NCI-H460 (cell line): ENCODE measurements at places on chromosomes 16 and 17. TPM values are rescaled to one million over a fixed set of nuclear protein-coding genes. Genes with fewer than 3 reads are reported as not detected.

DNA sequence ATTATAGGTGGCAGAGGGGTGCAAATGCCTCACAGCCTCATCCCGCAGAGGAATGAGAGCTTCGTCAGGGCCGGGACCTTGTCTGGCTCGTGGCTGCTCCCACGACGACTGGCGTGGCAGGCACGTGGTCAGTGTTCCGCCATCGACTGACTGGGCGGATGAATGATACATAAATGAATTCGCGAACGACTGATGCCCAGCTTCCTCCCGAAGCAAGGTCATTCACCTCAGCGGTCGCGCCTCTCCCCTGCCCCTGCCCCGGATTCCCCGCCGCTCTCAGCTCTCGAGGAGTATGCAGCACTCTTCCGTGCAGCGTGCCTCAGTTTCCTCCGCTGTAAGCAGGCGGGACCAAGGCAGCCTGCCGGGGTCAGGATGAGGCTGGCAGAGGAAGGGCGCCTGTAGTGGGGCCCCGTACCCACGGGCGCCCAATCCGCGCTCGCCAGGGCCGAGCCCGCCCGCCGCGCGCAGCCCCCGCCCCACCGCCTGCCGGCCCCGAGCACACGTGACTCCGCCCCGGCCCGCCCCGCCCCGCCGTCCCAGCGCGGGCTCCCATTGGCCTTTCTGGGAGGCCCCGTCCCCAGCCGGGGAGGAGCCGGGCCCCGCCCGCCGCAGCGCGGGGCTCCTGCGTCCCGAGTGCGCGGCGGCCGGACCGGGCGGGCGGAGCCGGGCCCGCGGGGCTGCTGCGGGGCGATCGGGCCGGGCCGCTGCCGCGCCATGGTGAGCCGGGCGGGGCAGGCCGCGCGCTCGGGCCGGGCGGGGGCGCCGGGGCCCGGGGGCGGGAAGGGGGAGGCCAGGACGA lies at the start of gene SNN:
Gene SNN, plus strand, starts transcription at position 632 of the 799 bp plus-strand sequence. CDS start 7,605 bp downstream, outside the sequence.
- DNase-seq: peak; percentile 83

DNA sequence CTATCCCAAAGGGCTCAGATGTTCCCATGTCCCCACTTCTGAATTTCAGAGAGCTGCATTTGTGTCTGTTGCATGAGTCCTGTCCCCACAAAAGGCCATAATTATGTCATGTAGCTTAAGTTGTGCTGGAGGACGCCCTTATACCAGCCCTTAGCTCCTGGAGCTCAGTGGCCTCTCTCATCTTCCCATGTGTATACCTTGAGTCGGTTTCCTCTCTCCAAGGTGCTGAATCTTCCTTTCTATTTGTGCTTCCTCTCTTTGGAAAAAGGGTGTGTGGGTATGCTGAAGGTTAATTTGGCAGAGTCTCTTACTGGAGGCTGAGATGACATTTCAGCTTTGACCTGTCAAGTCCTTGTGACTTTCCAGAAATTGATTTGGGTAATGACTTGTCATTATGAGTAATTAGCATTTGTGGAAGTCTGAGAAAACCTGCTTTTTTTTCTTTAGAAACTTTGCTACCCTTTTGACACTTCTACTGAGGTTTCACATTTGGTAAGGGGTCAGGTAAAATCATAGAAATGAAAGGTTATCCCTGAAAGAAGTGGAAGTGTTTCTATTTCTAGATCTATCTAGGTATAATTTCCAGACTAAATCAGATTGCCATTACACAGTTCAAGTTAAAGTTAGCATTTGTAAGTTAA lies 185.4 kb downstream of the ABCC12 start:
- peak; percentile 35 for DNase-seq

GRCh38 chr17:55237268-55237667 lies 27.5 kb upstream of the HLF start:
- no peak for DNase-seq

- no peak for DNase-seq
Measured at GRCh38 chr17:41065829-41066624, at the start of gene KRTAP2-4. KRTAP2-4 (minus strand) TSS chr17:41065879; CDS start chr17:41065845, 34 bp downstream.

- peak; percentile 55 for DNase-seq
Measured at GRCh38 chr16:73418051-73418450, 370.1 kb upstream of the ZFHX3 start.

- no peak for DNase-seq
Measured at GRCh38 chr17:77429369-77429968, 288.7 kb downstream of the SEC14L1 start.

- DNase-seq: no peak
Measured at GRCh38 chr17:9364837-9365430, 210.7 kb downstream of the STX8 start.

GRCh38 chr16:46573008-46573833 lies 48.0 kb downstream of the SHCBP1 start:
- peak; percentile 29 for DNase-seq

Gene PPP1R1B
- 0.05 TPM in 1 of 2 replicates, not detected in the other for total RNA-seq

Gene RSPRY1
- total RNA-seq: 34.6 and 44.7 TPM in 2 replicates

Gene LPO
- 0.07 TPM in 1 of 2 replicates, not detected in the other for total RNA-seq

Gene ZNF597
- total RNA-seq: 4.4 and 5.6 TPM in 2 replicates

Gene IQCK
- total RNA-seq: 4.3 and 9.6 TPM in 2 replicates
